ENCODE measurements at places on chromosomes 6 and 20. TPM values are rescaled to one million over a fixed set of nuclear protein-coding genes. Genes with fewer than 3 reads are reported as not detected.

CST2 gene
- polyA plus RNA-seq = not detected

SCRT2 gene
- polyA plus RNA-seq = not detected

NKAIN2 gene
- polyA plus RNA-seq = not detected

SOX18 gene
- polyA plus RNA-seq = not detected

SLC52A3 gene
- polyA plus RNA-seq = not detected

MCHR2 gene
- not detected for polyA plus RNA-seq

RPS21 gene
- 3,163 TPM for polyA plus RNA-seq

FRK gene
- polyA plus RNA-seq = not detected

GRCh38 chr6:139920776-139921100, 546.3 kb upstream of the CITED2 start:
- H3K36me3 ChIP-seq = no peaks in the 10 kb centered on the region
- H3K27me3 ChIP-seq = no peaks in the 10 kb centered on the region
- no peak overlapping the region for H3K4me3 ChIP-seq

DNA sequence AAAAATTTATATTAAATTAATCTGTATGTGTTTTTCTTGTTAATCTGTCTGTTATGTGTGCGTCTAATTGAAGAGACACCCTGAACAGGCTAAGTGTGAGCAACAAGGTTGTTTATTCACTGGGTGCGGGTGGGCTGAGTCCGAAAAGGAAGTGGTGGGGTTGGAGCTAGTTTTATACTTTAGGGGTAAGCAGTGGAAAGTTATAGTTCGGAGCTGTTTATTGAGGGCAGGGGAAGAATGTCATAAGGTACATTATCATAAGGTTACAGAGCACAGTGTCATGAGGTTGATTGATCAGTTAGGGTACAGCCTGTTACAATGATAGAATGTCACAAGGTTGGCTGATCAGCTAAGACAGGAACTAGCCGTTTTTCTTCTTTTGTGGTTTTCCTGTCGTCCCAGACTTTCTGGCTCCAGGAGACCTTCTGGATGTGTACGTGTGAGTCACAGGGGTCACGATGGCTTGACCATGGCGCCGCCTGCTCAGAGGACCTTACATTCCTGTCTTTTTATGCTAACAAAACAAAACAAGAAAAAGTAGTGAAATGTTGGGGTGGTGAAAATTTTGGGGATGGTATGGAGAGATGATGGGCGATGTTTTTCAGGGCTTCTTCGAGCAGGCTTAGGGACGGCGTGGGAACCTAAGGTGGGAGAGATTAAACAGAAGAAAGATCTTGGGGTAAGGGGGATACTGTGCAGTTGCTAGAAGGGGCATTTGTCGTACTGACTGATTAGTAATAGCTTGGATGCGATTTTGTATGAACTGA, 754.0 kb upstream of the ADGRB3 start:
- H3K36me3 ChIP-seq = no peaks in the 10 kb centered on the region
- no peak for DNase-seq
- no peak overlapping the region for H3K4me3 ChIP-seq
- no peak overlapping the region for H3K27ac ChIP-seq

GRCh38 chr6:6869094-6869493, 238.7 kb upstream of the RREB1 start:
- DNase-seq = no peak
- H3K4me3 ChIP-seq = no peak overlapping the region
- H3K36me3 ChIP-seq = no peaks in the 10 kb centered on the region

DNA sequence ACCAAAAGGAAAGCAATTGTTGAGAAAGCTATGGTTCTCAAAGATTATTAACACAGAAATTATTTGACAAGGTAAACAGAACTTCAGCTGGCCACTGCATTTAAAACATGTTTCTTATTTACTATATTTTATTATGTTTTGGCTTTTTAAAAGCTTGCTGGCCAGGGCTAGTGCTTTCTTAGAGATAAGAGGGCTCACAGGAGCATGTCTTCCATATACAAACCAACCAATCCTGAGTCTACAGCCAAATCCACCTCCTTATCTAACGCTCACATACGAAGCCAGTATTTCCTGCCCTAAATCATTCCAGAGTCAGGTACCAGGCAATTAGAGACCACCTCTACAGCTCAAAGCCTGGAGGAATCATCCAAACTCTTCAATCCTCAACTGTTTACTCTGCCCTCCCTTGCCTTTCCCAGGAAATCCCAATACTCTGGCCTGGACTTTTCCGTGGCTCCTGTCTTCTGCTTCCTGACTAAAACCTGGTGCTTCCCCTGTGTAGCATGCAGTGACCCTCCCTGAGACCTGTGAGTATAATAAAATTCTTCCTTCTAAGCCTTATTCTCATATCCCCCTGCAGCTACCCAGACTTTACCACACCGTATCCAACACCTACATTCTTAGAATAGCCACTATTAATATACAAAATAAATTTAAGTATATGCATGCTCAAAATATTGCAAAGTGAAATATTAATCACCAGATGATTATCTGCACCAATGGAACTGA, 33.2 kb downstream of the RANBP9 start:
- DNase-seq = no peak
- peaks cover 32% of the 10 kb centered on the region for H3K4me1 ChIP-seq
- no peaks in the 10 kb centered on the region for H3K36me3 ChIP-seq
- no peaks in the 10 kb centered on the region for H3K27me3 ChIP-seq
- H3K27ac ChIP-seq = no peak overlapping the region
- H3K4me3 ChIP-seq = no peak overlapping the region

- no peaks in the 10 kb centered on the region for H3K4me1 ChIP-seq
- H3K36me3 ChIP-seq = no peaks in the 10 kb centered on the region
- no peak overlapping the region for H3K4me3 ChIP-seq
- H3K27me3 ChIP-seq = no peaks in the 10 kb centered on the region
- no peak overlapping the region for H3K27ac ChIP-seq
These were observed 202.9 kb upstream of the SOX4 start for GRCh38 chr6:21390532-21391213.

- DNase-seq = no peak
- H3K36me3 ChIP-seq = no peaks in the 10 kb centered on the region
- H3K27ac ChIP-seq = no peak overlapping the region
- no peaks in the 10 kb centered on the region for H3K27me3 ChIP-seq
- H3K4me3 ChIP-seq = no peak overlapping the region
These were observed 36.4 kb downstream of the RRBP1 start for GRCh38 chr20:17645546-17646208.

GRCh38 chr6:11971154-11971553, 41.0 kb upstream of the HIVEP1 start:
- no peak overlapping the region for H3K4me3 ChIP-seq
- H3K4me1 ChIP-seq = no peaks in the 10 kb centered on the region
- no peaks in the 10 kb centered on the region for H3K36me3 ChIP-seq
- H3K27ac ChIP-seq = no peak overlapping the region
- H3K27me3 ChIP-seq = no peaks in the 10 kb centered on the region

DNA sequence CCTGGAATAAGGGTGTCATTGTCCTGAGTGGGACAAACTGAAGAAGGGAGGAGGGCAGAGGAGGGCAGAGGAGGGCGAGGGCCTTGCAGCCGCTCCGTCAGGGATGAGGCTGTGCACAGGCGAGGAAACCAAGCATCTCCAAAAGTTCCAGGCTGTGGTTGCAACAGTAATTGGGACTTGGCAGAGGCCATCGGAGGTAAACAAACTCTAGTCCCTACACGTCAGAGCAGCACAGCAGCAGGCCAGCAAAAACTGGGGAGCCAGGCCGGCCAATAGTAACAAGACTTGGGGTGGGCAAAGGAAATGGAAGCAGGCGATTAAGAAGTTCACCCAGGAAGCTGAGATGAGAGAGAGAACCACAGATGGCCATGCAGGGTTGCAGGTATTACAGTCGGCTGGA, 142.8 kb downstream of the SMOC2 start:
- no peak for DNase-seq
- no peaks in the 10 kb centered on the region for H3K27me3 ChIP-seq
- H3K4me1 ChIP-seq = no peaks in the 10 kb centered on the region
- no peaks in the 10 kb centered on the region for H3K36me3 ChIP-seq

DNA sequence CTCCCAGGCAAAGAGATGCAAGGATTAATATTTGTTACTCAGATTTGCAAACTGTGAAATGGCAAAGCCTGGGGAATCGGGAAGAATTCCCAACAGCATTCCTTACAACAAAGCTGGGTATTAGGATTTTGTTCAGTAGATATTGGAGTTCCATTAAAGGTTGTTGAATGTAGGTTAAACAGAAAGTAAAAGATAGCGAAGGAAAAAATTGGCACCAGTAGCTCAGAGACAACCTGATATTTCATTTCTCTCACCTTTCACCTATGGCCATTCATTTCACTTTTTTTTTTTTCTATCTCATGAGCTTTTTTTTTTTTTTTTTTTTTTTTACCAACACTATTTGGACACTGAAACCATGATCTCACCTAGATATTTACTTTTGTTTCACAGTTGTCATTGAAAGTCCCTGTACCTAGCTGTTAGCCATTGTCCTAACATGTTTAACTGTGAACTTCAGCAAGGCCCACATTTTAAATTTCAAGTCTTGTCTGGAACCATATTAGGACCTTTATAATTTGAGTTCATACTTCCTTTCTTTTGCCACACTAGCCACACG, 552.5 kb downstream of the HAO1 start:
- no peak overlapping the region for H3K4me3 ChIP-seq
- no peaks in the 10 kb centered on the region for H3K36me3 ChIP-seq
- no peak for DNase-seq
- H3K4me1 ChIP-seq = no peaks in the 10 kb centered on the region

DNA sequence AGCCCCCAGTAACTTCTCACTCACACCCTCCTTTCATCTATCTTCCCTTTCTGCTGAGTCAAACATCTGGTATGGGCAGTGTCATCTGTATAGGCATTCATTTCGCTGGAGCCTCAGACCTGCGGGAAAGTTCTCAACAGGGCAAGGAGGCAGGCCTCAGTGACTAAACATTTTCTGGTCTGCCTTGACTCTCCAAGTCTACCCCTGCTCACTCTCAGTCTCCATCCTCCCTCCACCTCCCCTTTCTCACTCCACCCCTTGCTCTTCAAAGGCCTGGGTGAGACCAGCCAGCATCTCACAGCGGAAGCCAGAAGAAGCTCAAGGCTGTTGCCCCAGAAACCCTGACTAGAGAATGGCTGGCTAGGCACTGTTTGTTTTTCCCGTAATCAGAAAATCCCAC, 105.0 kb upstream of the BEND6 start:
- H3K27ac ChIP-seq = no peak overlapping the region
- DNase-seq = no peak
- H3K36me3 ChIP-seq = no peaks in the 10 kb centered on the region
- H3K4me1 ChIP-seq = no peaks in the 10 kb centered on the region
- H3K27me3 ChIP-seq = peaks cover 3% of the 10 kb centered on the region
- no peak overlapping the region for H3K4me3 ChIP-seq

GRCh38 chr20:8330785-8331695, 199.0 kb downstream of the PLCB1 start:
- no peaks in the 10 kb centered on the region for H3K4me1 ChIP-seq
- no peak for DNase-seq
- no peaks in the 10 kb centered on the region for H3K27me3 ChIP-seq
- no peaks in the 10 kb centered on the region for H3K36me3 ChIP-seq

DNA sequence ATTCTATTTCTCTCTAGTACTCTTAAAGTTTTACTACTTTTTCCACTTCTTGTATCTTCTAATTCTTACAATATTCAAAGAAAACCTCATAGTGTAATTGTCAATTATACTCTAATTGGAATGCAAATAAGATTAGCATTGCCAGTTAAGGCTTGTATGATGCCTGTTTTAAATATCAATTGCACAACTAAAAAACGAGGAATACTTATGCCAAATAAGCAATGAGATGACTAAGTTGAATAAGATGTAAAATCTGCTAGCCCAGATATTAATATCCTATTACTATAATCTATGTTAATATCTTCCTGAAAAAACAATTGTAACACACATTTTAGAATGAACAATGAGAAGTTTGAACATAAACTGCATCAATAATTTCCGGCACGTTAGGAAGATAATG, 13.3 kb upstream of the AKAP7 start:
- H3K27ac ChIP-seq = no peak overlapping the region
- DNase-seq = no peak
- no peaks in the 10 kb centered on the region for H3K36me3 ChIP-seq
- no peaks in the 10 kb centered on the region for H3K27me3 ChIP-seq
- no peaks in the 10 kb centered on the region for H3K4me1 ChIP-seq

DNA sequence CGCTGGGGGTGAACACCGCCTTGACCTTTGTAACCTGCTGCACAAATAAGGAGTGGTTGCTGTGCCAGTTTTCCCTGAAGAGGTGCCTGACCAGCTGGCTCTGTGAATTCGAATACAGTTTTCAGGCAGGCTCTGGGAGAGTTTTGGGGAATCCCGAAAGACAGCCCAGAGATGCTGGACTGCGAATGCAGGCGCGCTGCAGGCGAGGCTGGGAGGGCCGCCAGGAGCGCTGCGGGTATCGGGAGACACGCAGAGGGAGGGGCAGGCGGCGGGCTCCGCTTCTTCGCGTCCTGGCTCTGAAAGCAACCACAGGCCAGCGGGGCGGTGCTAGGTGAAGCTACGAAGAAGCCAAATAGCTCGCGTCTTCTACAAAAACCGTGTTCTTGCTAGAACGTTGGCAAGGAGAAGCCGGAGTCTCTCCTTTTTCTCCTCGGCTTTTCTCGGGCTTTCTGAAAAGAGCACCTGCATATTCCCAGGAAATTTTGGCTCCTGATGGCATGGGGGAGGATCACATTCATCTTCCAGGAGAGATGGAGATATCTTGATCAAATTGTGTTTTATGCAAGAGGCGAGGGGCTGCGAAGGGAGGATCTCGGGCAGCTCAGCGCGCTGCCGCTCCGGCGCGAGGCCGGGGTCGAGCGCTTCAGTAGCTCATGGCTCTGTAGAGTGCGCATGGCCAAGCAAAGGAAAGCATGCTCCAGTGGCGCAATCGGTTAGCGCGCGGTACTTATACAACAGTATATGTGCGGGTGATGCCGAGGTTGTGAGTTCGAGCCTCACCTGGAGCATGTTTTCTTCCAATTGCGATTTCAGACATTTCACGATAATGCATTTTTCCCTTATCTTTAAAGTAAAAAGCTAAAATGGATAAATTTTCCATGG, 158.1 kb upstream of the ZNF184 start:
- no peak for DNase-seq
- H3K27ac ChIP-seq = no peak overlapping the region
- no peaks in the 10 kb centered on the region for H3K4me1 ChIP-seq
- H3K27me3 ChIP-seq = peaks cover 15% of the 10 kb centered on the region
- no peak overlapping the region for H3K4me3 ChIP-seq

GRCh38 chr6:70304616-70305015, 1.7 kb upstream of the COL9A1 start:
- no peaks in the 10 kb centered on the region for H3K4me1 ChIP-seq
- DNase-seq = no peak
- no peaks in the 10 kb centered on the region for H3K36me3 ChIP-seq
- no peak overlapping the region for H3K27ac ChIP-seq
- H3K4me3 ChIP-seq = no peak overlapping the region

DNA sequence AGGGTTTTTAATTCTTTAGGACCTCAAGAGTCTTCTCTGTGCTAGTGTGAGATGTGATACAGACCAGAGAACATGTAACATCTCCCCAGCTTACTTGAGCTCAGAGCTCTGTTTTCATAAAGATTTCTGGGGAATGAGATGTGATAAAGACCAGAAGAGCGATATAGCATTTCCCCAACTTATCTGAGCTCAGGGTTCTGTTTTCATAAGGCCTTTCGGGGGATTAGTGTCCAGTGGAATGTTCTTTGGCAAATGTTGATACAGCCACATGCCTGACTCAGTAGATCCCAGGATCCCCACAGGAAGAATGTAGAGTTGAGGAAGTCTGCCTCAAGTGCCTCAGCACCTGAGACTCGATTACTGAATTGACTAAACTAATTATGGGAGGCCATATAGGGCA, 18.7 kb upstream of the TOP1 start:
- H3K4me3 ChIP-seq = no peak overlapping the region
- no peak for DNase-seq
- H3K27me3 ChIP-seq = no peaks in the 10 kb centered on the region
- no peak overlapping the region for H3K27ac ChIP-seq
- no peaks in the 10 kb centered on the region for H3K4me1 ChIP-seq

- no peaks in the 10 kb centered on the region for H3K4me1 ChIP-seq
- no peak overlapping the region for H3K4me3 ChIP-seq
- DNase-seq = no peak
- H3K36me3 ChIP-seq = no peaks in the 10 kb centered on the region
These were observed 1.3 kb upstream of the CNKSR3 start for GRCh38 chr6:154511791-154512190.
